T-helper 17 cell (primary cell): ENCODE measurements at places on chromosomes 16 and 17. TPM values are rescaled to one million over a fixed set of nuclear protein-coding genes. Genes with fewer than 3 reads are reported as not detected.

The CRISPLD2 gene
- total RNA-seq: 1.9 TPM

The ZFP3 gene
- total RNA-seq: 2.5 TPM

The SOX9 gene
- not detected for total RNA-seq

The KRT9 gene
- not detected for total RNA-seq

The CCL3 gene
- 5.8 TPM for total RNA-seq

The EVI2A gene
- 34.5 TPM for total RNA-seq

The TMEM88 gene
- 31.3 TPM for total RNA-seq

The SMG1 gene
- 192 TPM for total RNA-seq

The SLC9A5 gene
- 1.4 TPM for total RNA-seq

- DNase-seq: no peak
Observed at GRCh38 chr17:61556224-61557188, 34.5 kb downstream of the NACA2 start.

- no peak for DNase-seq
Observed at GRCh38 chr16:69095193-69095592, 10.3 kb upstream of the HAS3 start.

DNA sequence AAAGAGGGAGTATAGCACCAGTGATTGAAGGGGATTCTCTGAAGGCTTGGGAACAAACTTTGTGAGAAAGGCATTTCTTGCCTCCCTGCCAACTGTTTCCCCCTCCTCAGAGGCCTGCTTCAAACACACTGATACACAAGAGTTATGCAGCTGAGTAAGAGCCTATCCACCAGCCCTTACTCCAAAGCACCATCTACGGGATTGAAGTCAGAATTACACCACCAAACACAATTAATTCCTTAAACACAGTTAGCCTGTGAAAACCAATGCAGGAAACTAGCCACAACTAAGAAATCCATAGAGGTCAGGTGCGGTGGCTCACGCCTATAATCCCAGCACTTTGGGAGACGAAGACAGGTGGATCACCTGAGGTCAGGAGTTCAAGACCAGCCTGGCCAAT lies 138.3 kb downstream of the SHCBP1 start:
- DNase-seq: no peak

DNA sequence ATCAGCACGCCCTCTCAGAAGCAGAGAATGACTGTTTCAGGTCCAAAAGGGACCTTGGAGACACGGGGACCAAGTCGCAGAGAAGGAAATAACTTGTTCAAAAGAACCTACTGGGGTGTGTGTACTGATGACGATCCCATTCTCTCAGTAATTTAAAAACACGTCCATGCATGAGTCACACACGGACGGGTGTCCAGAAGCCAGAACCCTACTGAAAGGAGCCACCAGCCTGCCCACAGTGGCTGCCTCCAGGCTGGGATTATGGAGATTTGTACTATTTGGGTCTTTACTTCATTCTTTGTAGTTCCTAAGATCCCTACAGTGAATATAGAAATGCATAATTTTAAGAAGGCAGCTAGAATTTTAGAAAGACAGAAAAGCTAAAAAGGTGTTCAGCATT lies 27.8 kb downstream of the TMEM204 start:
- DNase-seq: no peak

DNA sequence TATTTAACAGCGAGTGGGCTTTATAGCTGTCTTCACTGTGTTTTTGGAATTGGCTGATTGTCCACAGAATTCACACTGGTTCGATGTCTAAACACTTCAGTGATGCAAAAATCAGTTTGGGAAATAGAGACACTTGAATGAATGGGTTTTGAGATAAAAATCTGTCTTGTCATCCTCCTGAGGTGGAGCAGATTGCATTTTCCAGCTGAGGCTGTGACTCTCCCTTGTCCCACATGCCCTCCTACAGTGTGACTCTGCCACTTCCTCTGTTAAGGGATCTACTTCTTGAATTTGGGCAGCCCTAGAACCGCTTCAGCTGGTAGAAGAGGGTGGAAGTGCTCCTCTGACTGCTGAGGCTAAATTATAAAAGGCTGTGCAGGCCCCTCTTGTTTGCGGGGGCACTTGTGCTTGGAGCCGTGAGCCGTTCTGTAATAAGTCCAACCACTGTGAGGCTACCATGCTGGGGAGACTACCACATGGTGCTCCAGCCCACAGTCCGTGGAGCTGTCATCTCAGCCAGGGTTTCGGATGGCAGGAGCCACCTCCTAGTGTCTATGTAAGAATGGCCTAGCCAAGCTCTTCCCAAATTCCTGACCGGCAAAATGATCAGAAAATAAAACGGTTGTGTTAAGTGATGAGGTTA lies 175.9 kb downstream of the SPECC1 start:
- no peak for DNase-seq

GRCh38 chr17:51439395-51440229 lies 179.3 kb downstream of the UTP18 start:
- DNase-seq: no peak

- no peak for DNase-seq
Observed at GRCh38 chr16:4383591-4384444, 12.2 kb downstream of the VASN start.

DNA sequence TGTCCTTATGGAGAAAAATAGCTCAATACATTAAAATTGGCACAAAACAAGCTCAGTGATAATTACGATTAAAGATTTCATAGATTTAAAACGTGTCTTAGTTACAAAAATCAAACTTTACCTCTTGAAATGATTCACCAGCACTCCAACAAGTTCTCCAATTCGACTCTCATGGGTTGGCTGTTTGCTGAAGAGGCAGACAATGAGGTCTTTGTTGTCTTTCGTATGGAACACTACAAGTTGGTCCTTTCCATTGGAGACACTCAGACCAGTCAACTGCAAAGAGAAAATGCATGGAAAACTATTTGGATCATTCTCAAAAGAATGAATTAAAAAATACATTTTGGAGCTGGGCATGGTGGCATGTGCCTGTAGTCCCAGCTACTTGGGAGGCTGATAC lies 118.2 kb downstream of the CDK5R1 start:
- no peak for DNase-seq

- no peak for DNase-seq
Observed at GRCh38 chr16:84368308-84368996, at the start of gene ATP2C2. Gene ATP2C2, plus strand, starts transcription at chr16:84368538. Its CDS starts 78 bp downstream, at chr16:84368616.

DNA sequence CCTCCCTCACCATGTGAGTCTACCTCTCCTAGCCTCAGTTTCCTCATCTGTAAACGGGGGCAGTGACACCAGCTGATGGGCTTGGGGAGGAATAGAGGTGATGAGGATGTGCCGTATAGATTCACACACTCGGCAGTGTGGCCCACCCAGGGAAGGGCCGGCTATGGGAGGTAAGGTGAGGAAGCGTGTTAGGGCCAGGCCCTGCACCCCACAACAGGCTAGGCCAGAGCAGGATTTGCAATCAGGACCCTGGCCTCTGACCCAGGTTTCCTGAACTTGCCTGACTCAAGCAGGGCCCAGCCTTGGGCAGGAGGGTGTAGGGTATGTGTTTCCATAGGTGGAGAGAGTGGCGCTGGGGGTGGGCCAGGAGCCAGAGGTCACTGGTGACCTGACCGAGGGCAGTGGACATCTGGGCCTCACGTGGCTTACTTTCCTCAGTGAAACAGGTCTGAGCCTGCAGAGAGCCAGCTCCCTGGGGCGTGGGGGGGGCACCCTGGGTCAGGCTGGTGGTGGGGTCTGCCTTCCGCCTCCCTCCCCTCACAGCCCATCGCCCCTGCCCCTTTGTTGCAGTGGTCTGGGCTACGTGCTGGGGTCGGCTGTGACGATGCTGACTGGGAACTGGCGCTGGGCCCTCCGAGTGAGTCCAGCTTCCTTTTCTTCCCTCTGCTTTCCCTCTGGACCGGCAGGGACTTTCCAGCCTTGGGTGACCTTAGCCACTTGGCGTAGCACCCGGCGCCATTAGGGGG lies 12.8 kb downstream of the SPNS3 start:
- no peak for DNase-seq

DNA sequence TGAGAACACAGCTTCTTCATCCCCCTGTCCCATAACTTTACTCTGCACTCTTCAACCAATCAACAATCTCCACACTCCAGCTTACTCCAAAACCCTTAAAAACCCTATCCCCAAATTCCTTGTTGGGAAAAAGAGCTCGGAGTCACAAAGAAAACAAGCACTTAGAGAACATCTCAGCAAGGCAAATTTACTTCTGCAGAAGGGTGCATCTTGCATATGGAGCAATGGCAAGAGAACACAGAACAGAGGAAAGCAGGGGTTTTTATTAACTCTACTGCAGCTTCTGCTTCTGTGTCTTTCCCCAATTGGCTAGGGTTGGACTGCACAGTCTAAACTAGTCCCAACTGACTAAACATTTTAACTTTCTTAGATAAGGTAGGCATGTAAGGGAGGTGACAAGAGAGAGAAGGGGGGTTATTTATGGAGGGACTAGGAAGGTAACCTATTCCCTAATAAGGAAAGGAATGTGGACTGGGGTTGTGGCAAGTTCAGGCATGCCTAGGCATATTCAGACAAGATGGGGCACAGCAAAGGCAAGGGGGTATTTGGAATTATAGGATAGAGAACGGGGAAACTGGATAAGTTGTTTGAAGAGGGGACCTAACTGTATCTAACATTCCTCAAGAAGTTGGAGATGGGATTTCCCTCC lies 125.5 kb downstream of the CACNG3 start:
- DNase-seq: no peak

GRCh38 chr16:81477697-81478693 lies 33.4 kb downstream of the CMIP start:
- DNase-seq: no peak

- DNase-seq: no peak
Observed at GRCh38 chr16:84427553-84427952, 59.2 kb downstream of the ATP2C2 start.

- DNase-seq: no peak
Observed at GRCh38 chr17:37701496-37701898, 43.4 kb downstream of the HNF1B start.
